ENCODE measurements at places on chromosomes 2 and 18.

- no peak for DNase-seq
Observed at GRCh38 chr2:74653589-74653984, 460 bp upstream of the SEMA4F start.

DNA sequence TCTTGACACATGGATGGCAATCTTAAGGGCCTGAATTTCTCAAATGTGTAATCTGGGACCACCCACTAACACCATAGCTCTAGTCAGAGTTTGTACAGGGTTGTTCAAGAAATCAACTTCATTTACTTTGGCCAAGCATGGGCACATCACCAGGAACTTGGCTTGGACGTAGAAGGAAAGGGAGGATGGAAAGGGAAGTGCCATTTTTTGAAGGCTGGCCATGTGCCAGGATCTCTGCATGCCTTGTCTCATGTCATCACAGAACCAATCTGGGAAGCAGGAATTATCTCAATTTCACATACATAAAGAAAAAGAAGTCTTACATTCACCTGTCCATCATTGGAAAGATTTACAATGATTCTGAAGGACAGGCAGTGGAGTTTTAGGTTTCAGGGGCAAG, 128.1 kb downstream of the ANTXR1 start:
- DNase-seq = no peak

- DNase-seq = no peak
Observed at GRCh38 chr18:8301427-8302172, 307.6 kb upstream of the RAB12 start.

- no peak for DNase-seq
Observed at GRCh38 chr2:1824202-1824905, 80.0 kb upstream of the PXDN start.

GRCh38 chr2:133959066-133959465, 294.8 kb upstream of the MGAT5 start:
- no peak for DNase-seq

- no peak for DNase-seq
Observed at GRCh38 chr2:204046145-204046544, 109.6 kb downstream of the ICOS start.

- DNase-seq = no peak
Observed at GRCh38 chr2:137118140-137118539, 352.8 kb downstream of the THSD7B start.

DNA sequence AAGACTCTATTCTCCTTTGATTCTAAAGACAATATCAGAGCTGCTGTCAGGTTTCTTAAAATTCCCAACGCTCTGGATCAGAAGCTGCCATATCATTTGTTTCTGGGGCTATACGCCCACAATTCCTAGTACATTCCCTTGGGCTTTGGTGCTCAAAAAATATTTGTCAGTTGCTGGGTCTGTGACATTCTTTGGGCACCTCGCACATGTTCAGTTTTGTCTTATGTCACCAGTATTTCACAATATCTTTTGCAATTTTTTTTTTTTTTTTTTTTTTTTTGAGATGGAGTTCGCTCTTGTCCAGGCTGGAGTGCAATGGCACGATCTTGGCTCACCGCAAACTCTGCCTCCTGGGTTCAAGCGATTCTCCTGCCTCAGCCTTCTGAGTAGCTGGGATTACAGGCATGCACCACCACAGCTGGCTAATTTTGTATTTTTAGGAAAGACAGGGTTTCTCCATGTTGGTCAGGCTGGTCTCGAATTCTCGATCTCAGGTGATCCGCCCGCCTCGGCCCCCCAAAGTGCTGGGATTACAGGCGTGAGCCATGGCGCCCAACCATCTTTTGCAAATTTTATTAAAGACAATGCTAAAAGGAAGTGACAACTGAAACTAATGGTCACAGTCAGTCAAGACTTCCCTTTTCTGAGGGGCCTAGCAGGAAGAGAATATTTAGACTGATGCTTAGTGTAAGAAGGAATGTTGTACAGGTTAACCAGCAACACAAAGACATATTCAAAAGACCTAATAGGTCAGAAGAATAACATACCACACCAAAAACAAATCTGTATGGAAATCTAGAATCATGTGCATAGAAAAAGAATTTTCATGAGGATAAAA, 6.8 kb downstream of the ZNF397 start:
- DNase-seq = no peak

GRCh38 chr2:70994009-70994698, 519 bp downstream of the TEX261 start:
- DNase-seq = no peak

GRCh38 chr2:237422309-237422708, 8.3 kb upstream of the COL6A3 start:
- DNase-seq = no peak

DNA sequence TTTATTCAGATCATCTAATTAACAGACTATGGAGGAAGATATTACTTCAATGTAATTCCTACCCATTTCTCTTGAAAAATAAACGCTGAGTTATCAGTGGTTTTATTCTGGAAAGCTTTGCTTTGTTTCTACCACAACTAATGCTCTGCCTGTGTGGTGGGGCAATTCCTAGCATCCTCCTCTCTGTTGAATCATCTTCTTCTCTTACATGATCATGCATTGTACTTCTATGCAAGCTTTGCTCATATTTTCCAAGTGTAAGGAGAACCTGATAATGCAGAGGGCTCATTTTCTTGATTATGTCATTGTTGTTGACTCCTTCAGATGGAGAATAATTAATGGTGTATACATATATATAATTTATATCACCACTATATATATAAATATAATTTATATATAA, 46.7 kb downstream of the CCDC195 start:
- no peak for DNase-seq

- no peak for DNase-seq
Observed at GRCh38 chr18:59388817-59389216, 29.8 kb upstream of the LMAN1 start.

DNA sequence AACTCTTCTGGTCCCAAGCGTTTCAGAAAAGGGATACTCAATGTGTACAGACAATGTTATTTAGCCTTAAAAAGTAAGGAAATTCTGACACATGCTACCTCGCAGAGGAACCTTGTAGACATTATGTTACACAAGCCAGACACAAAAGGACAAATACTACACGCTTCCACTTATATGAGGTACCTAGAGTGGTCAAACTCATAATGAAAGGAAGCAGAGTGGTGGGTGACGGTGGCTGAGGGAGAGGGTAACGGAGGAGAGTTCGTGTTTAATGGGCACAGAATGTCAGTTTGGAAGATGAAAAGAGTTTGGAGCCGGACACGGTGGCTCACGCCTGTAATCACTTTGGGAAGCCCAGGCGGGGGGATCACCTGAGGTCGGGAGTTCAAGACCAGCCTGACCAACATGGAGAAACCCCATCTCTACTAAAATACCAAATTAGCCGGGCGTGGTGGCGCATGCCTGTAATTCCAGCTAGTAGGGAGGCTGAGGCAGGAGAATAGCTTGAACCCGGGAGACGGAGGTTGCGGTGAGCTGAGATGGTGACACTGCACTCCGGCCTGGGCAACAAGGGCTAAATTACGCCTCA, 1.4 kb downstream of the MCM6 start:
- no peak for DNase-seq

- no peak for DNase-seq
Observed at GRCh38 chr2:112794131-112794733, 9.9 kb upstream of the IL1A start.

GRCh38 chr2:222915092-222915957, 54.5 kb downstream of the ACSL3 start:
- no peak for DNase-seq

DNA sequence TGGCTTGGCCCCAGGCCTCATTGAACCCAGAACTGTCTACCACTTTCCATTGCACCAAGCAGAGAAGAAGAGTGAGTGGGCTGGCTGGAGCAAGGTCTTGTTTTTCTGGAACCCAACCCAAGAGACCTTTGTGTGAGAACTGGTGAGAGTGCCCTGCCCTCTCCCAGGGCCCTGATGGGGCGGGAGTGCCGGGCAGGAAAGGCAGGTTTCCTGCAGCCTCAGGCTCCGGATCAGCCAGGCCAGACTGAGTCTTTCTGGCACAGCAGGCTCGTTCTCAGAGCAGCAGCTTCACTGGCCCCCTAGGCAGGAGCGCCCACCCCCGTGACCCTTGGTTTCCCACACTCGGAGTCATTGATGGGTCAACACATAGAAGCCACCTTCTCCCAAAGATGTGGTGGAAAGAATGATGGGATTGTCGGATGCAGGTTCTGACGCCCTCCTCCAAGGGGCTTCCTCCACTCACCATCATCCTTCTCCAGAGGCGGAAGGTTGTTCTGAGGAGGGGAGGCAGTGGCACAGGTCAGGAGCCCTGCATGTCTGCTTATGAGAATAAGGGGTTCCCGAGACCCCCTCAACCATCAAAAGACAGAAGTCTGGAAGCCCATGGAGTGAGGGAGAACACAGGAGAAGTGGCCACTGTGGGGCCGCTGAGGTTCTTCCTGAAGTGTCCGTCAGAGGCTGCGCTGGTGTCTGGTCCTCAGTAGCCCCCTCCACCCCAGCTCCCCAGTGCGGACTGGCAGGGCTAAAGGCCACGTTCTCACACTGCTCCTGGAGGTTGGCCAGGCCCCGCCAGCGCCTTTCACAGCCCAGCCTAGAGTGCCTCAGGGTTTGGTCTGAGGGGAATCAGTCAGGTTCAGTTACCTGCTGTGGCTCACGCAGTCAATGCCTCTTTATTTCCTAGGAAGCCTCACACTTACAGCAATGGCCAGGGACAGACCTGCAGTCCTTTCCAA, 62.8 kb upstream of the LAPTM4A start:
- DNase-seq = no peak

DNA sequence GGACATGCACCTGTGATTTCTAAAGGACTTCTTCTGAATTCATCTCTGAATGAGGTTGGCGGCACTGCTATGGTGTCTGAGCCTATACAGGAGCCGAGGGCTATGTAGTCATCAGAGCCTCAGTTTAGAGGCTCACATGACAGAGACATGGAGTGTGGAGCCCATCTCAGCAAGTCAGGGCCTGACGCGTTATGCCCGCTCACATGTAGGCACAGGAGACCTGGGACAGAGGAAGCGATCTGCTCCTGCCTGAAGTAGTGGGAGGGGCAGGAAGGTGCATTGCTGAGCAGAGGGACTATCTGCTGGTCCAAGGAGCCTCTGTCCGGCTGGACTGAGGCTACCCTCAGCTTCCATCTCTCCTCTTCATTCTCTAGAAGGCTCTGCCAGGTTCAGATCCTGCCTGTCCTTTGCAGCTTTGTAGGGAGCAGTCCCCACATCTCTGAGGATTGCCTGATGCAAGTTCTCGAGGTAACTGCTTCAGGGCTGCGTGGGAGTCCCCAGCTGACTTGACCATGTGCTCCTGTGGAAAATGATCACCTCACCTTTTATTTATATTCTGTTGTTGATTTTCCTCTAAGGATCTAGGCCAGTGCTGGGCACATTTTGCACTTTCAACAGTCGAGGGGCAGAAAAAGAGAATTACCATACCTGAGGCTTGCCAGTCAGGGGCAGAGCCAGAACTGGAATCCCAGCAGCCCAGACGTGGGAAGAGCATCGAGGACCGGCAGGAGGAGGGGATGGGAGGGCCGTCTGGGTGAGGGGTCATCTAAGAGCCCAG, 16.6 kb downstream of the KLHL29 start:
- DNase-seq = no peak

GRCh38 chr2:96157649-96158553, 12.7 kb upstream of the DUSP2 start:
- no peak for DNase-seq

DNA sequence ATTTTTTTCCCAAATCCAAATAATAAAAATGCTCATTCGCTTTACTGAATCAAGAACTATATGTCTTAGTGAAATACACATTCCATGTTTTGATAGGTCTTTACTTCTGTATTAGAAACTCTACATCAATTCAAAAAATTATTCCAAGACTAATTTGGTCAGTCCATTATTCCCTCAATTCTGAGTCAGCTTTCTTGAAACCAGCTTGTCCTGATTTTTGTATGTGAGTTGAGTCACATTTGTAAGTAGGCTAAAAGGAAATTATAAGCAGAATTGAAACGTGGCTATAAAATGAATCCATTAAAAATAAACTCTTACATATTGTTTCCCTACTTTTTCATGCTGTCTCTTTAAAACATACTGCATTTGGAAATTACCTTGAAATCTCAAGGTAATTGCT, 113.0 kb downstream of the DNER start:
- no peak for DNase-seq

- no peak for DNase-seq
Observed at GRCh38 chr2:204201507-204201906, 264.9 kb downstream of the ICOS start.

Data from NCI-H187 treated with DMSO at 0.1 percent for 48 hours (cell line).